ENCODE measurements at places on chromosomes 5 and 9. TPM values are rescaled to one million over a fixed set of nuclear protein-coding genes. Genes with fewer than 3 reads are reported as not detected.

Gene GABBR2
- polyA plus RNA-seq: 14.3 TPM

Gene CNTFR
- polyA plus RNA-seq: 92.8 TPM

Gene PRUNE2
- 34.8 TPM for polyA plus RNA-seq

Gene SLCO4C1
- 0.12 TPM for polyA plus RNA-seq

Gene LURAP1L
- 2.8 TPM for polyA plus RNA-seq

Gene OGN
- polyA plus RNA-seq: 2.1 TPM

Gene TOR4A
- 1.9 TPM for polyA plus RNA-seq

Gene BSPRY
- 20.8 TPM for polyA plus RNA-seq
